ENCODE measurements at places on chromosomes 5 and 9. TPM values are rescaled to one million over a fixed set of nuclear protein-coding genes. Genes with fewer than 3 reads are reported as not detected.

- DNase-seq: no peak
Measured at GRCh38 chr5:57736716-57737115, 254.1 kb upstream of the ACTBL2 start.

DNA sequence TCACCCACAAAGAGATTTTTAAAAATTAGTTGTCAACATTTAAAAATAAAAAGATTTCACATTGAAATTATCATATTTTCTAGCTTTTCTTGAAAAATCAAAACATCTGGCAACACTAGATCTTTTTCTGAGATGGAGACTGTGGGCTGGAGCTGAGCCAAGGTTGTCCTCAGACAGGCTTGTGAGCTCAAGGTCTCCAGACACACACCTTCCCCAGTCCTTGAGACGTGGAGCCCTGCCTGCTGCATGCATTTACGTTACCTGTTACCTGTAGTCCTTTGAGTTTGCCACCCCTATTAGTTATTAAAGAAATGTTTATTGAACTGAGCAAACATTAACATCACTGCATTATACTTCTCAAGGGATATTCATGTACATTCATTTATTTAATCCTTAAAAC, 87.5 kb upstream of the TLE1 start:
- no peak for DNase-seq

DNA sequence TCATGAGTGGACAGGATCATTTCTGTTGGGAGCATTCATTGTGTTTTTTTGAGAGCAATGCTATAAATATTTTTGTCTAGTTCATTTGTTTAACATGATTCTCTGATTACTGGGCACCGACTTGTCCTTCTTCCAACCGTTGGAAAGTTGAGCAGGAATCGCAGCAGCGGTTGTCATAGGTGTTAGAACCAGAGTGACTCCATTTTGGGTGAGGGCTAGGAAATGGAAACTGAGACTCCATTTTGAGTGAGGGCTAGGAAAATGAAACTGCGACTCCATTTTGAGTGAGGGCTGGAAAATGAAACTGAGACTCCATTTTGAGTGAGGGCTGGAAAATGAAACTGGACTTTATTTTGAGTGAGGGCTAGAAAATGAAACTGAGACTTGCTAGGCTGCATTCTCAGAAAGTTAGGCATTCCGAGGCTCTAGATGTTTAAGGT, 100.6 kb downstream of the ICE1 start:
- no peak for DNase-seq

DNA sequence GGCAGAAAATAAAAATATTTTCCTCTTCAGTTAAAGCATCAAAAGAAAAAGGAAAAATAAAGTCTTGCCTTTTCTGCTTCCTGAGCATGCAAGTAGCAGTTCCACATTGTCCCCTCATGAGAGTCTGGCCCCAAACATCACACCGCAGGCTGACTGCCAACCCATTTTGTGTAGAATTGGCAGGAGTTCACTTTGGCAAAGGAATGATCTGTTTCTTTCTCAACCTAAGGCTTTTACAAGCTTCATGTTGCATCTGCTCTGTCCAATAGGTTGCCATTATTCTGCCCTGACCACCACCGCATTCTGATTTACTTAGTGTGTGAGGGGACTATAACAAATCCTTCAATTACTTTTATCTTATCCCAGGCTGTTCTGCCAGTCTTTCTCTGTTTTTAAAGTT, 249.5 kb downstream of the ISL1 start:
- DNase-seq: no peak

- DNase-seq: no peak
Measured at GRCh38 chr5:6434731-6435130, 13.9 kb upstream of the UBE2QL1 start.

GRCh38 chr9:79764374-79764773, 192.6 kb downstream of the TLE4 start:
- DNase-seq: no peak

DNA sequence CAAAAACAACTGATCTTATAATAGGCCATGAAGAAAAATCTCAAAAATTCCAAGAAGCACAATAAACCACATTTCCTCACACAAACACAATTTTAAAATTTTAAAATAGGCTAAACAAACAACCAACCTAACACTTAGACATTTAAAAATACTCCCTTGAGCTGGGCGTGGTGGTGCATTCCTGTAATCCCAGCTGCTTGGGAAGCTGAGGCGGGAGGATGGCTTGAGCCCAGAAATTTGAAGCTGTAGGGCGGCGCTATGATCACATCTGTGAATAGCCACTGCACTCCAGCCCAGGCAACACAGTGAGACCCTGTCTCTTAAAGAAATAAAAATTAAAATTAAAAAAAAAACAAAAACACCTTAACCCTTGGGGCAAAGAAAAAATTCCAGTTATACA, 36.9 kb upstream of the TESK1 start:
- no peak for DNase-seq

- no peak for DNase-seq
Measured at GRCh38 chr5:159385536-159385935, 55.2 kb upstream of the IL12B start.

DNA sequence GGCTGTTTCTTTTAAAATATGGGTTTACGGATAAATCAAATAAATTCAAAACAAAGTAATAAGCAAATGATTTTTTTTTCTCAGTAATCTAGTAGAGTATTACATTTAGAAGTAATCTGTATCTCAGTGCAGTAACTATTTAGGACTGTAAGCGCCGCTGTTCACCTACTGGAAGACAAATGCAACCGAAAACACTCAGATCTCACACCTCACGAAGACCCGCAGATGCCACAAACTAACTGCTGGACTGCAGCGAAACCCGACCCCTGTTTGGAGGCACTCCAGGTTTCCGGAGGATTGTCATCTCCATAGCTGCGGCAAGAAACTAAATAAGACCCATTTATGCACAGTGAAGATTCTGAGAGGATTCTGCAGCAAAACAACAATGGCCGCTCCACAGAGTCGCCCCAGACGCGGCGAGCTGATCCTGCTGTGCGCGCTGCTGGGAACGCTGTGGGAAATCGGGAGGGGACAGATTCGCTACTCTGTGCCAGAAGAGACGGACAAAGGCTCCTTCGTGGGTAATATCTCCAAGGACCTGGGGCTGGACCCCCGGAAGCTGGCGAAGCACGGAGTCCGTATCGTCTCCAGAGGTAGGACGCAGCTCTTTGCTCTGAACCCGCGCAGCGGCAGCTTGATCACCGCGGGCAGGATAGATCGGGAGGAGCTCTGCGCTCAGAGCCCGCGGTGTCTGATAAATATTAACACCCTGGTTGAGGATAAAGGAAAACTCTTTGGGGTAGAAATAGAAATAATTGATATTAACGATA, at the start of gene PCDHGA8:
Gene PCDHGA8 (plus strand): TSS at position 205 of the 770 bp plus-strand sequence. CDS start 181 bp downstream, at position 386.
- DNase-seq: no peak

DNA sequence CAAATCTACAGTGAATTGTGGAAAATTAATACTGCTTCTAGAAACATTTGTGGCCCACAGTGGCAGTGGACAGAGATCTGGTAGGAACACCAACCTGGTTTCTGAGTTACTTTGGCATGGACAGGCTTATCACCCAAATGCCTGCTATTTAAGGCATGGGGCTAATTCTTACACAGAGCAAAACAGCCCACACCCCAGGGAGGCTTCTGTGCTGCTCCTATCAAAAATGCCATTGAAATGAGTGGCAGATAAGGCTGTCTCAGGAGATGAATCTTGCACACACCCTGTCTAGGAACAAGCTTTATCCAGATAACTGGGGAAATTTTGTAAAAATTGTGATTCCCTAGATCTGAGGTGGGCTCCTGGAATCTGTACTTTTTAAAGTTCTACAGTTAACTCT, 307.1 kb downstream of the TLE1 start:
- DNase-seq: no peak

DNA sequence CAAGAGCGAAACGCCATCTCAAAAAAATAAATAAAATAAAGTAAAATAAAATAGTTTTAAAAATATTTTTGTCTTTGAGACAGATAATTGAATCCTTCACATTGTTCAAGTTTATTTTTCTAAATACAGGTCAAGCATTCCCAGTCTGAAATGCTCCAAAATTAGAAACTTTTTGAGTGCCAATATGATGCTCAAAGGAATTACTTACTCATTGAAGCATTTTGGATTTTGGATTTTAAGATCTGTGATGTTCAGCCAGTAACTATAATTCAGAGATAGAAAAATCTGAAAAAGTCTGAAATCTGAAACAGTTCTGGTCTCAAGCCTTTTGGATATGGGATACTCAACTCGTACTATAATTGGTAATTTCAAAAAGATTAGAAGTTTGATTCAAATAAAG, 39.8 kb downstream of the RBM27 start:
- DNase-seq: no peak

- no peak for DNase-seq
Measured at GRCh38 chr5:16687898-16688297, 71.1 kb upstream of the RETREG1 start.

DNA sequence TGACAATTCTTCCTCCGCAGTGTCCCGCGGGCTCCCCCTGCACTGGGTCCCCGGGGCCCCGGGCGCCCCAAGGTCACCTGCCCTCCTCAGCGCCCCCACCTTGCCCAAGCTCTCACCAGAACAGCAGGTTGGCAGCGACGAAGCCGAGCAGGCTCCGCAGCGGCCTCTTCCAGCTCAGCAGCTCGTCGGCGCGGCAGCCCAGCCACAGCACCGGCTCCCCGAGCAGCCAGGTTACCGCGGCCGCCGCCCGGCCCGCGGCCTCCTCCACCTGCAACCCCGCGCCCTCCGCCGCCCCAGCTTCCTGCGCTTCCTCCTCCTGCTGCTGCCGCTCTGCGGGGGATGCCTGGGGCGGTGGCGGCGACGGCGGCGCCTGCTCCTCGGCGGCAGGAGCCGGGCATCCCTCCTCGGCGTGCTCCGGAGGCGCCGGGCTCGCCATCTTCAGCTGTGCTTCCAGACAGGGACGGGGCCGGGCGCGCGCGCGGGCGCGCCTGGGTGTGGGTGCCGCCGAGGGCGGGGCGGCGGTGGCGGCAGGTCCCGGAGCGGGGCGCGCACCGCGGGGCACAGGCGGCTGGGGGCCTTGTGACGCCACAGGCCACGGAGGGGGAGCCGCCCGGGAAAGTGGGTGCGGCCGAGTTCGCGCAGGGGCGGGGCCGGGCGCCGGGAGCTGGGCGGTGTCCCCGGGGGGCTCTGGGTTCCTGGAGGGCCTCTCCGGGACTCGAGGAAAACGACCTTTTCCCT, at the start of gene RETREG1:
Gene RETREG1 (minus strand): TSS at position 462 of the 738 bp plus-strand sequence. CDS start 26 bp downstream, at position 436.
- DNase-seq: peak; percentile 40

DNA sequence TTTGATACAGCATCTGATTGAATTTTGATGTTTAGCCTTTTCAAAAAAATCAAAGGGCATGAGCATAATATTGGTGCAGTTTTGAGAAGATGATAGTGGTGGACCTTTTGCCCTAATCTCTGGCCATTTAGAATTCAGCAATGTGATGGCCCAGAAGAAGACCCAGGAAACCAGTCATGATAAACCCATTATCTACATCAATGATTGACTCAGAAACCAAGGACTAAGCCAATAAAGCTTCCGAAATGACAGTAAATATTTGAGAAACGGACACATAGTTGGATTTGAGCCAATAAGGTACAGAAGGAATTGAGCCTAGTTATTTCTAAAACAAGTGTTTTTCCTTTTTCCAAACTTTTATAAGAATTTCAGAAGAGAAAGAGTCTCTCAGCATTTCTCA, 1158.8 kb upstream of the DMAC1 start:
- DNase-seq: no peak

- no peak for DNase-seq
Measured at GRCh38 chr5:20611620-20612019, 623.6 kb upstream of the CDH18 start.

DNA sequence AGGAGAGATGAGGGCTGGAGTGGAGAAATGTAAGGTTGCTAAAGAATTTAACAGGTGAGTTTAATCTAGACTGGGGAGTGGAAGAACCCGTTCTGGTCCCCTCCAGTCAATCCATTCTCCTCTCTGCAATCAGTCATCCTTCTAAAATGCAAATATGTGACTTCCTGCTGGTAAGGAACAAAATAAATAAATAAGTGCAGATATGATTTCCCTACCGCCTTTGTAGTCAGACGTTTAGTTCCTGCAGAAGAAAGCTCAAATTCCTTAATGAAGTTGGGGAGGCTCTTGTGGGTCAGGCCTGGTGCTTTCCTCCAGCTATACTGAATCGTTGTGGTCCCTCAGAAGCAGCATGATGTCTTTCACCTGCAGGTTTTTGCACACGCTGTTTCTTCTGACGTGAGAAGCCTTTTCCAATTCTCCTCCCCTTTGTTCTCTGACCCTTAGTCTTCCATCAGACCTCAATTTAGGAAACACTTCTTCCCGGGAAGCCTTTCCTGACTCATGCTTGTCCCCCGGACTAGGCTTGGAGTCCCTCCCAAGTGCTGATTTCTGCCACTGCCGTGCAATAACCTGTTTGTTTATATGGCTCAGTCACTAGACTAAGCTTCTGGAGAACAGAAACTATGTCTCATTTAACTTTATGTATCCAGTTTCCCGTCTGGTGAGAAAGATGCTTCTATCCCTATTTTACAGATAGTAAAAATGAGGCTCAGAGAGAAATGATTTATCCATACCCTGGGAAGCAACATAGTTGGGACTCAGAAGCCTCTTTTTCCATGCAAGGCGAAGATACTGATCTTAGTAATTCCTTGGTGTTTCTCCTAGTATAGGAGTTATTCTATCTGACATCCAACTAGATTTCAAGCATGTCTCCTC, 1.3 kb downstream of the ATP6V1G1 start:
- no peak for DNase-seq

DNA sequence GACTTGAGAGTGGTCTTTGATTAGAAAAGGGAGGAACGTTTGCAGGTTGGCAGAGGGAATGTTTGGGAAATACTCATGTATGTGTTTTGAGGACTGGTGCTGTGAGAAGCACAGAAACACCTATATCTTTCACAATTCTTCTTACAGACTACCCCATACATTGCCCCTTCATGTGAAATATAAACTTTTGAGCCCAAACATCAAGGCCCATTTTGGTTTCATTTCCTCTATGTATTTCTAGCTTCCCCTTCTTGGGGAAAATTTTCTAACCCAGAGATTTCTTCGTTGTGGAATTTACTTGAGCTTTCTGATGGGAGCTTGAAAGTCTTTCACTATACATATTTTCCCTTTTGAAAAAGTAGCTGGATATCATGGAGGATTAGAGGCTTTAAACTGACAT, 67.6 kb downstream of the FYB1 start:
- DNase-seq: no peak

GRCh38 chr5:400282-401145, 42.5 kb upstream of the EXOC3 start:
- DNase-seq: no peak

Gene COL5A1
- total RNA-seq: 12.3 TPM

Gene CD274
- total RNA-seq: 2.5 TPM

Gene ELOVL7
- 1.1 TPM for total RNA-seq

Gene PLCXD3
- 0.05 TPM for total RNA-seq

Gene GABRA1
- total RNA-seq: not detected

Gene ALG2
- 30.3 TPM for total RNA-seq
